ENCODE measurements at places on chromosomes 3 and 15.

DNA sequence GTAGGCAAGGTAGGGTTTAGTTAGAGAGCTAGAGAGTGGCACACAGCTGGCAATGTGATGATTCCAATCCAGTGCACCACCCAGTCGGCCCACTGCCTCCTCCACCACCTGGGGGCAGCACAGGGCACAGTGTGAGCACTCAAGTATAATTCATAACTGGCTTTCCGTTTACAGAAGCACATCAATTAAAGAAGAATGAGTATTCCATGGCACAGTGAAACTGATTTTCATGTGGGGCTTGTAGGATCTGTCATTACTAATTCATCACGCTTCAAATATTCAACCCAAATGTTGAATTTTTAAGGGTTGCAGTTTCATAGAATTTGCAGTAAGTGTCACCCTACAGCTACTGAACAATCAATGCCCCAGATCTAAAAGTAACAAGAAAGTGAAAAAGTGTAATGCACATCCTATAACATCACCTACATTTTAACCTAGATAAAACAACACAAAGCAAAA is 149.9 kb downstream of the IGSF11 start:
- peak; percentile 65 for DNase-seq

DNA sequence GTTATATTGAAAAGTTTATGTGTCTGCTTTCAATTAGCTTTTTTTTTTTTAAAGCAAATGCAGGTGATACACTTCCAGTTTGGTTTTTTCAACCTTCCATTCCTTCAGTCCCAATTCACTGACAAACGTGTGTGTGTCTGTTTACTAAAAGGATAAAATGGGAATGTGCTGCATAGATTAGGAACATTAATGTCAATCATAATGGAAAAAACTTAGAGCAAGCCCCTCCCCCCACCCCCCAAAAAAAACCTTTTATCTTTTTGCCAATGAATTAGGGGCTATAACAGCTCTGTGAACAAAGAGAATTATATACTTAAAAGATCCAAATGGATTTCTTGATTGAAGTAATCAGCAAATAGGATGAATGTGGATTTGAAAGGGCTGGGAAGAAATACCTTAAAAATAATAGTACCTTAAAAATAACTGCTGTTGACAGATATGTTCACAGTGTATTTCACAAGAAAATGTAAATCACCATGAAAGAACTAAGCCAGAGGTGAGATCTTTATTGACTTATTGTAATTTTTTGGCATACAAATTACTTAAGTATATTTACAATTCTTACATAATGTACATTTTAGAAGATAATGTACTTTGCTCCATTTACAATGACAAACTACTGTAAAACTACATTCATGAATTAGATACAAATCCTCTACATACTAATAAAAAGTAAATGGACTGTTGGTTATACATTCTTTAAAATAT is 3.5 kb upstream of the XXYLT1 start:
- DNase-seq: no peak

- DNase-seq: no peak
Observed at GRCh38 chr3:118080889-118081288, 953.8 kb downstream of the IGSF11 start.

DNA sequence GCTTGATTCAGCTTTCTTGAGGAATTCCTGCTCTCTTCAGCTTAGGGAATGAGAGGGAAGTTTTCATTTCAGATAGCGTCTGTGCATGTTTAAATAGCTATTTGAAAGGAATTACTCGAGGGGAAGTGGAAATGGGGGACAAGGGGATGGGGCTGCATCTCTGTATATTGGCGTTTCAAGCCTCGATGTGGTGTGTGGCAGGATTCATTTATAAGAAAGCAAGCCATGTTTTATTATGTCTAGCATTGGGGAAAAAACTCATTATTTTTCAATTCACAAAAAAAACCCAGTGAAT is 1.0 kb downstream of the ATP2C1 start:
- no peak for DNase-seq

DNA sequence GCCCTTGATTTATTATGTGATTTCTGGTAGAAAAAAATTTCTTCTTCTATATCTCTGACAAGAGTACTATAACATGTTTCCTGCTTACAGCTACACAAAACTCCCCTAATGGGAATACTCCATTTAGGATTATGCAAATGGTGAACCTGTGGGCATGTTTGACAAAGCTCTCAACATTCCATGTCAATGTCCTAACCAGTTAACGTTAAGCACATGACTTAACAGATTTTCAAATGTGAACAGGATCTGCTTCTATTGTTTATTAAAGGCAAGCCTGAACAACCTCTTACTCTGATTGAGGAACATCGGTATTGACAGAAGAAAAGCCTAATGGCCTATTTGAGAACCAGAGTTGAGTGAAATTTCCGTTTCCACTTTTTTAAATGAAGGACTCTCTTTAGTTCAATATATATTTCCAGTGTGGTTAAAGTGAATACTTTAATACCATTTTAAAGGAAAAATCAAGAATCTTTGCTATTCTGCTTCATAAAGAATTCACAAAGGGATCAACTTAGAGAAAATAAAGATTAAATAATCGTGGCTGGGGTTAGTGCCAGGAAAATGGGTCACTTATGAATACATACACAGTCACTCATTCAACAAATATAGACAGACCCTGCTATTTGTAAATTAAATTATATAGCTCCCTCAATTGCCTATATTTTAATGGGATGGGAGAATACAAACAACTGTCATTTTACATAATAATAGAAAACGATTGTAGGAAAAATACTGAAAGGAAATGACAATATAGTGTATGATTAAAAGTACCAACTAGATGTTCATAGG is 300.3 kb upstream of the CBLB start:
- DNase-seq: no peak

- no peak for DNase-seq
Observed at GRCh38 chr3:197021231-197021630, 8.4 kb downstream of the MELTF start.

GRCh38 chr3:188432802-188433520 is 279.0 kb downstream of the LPP start:
- no peak for DNase-seq

GRCh38 chr15:71447328-71448250 is 332.3 kb downstream of the THSD4 start:
- no peak for DNase-seq

DNA sequence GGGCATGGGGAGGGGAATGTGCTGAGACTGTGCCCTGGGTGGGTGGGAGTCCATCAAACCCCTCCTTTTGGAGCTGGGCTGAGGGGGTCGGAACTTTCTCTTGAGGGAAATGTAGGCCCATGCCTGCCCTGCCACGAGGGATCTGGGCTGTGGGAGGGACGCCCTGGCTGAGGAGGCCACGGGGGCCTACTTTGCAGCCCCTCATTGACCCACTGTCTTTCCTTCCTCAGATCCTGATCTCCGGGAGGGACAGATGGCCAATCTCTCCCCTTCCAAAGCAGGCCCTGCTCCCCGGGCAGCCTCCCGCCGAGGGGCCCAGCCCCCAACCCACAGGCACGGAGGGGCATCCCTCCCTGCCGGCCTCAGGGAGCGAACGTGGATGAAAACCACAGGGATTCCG is 25.3 kb downstream of the LOXL1 start:
- DNase-seq: no peak

DNA sequence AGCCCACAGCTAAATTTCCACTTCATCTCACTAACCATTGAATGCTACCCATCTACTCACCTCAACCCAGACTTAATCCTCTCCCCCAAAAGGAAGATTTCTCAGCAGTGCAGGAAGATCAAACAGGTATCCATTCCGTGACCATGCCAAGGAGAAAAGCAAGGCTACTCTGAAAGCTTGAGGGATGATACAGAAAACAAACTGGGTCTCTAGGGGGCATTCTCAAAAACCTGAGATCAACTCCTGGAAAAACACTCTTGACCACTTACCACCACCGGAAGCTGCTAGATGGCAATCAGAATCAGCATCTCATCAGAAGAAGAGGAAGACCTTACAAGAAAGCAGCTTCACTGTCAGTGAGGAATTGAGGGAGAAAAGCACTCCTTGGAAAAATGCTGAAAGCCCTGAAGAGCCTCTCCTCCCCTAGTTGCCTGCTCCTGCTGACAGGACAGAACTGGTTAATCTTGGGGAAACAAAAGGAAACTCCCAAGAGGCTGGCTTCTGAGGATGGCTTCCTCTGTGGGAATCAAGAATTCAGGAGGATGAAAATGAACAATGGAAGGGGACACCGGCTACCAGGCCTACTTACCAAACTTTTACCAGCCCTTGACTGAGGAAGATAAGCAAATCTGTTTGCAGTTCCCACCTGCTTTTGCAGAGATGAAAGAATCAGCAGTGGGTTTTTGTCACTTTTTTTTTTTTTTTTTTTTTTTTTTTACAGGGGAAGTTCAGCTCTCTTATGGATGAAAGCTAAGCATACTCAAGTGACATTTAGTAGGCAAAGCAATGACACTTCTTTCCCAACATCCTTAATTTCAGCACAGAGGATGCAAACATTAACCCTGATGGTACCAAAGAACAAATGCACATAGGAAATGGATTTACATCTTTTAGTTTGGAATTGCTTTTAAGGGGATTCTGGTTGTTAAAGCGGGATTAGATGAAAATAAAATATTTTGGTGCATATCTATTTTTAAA is at the start of gene ATP8B4:
ATP8B4 (minus strand) TSS at position 171 of the 978 bp plus-strand sequence. CDS start 12,267 bp downstream, outside the sequence.
- no peak for DNase-seq

GRCh38 chr3:73484656-73485248 is 140.0 kb downstream of the PDZRN3 start:
- DNase-seq: no peak

GRCh38 chr15:68223171-68223570 is 6.4 kb downstream of the CLN6 start:
- DNase-seq: no peak

- no peak for DNase-seq
Observed at GRCh38 chr3:159789017-159789416, 199.6 kb upstream of the IL12A start.

GRCh38 chr3:117553461-117553860 is 843.9 kb downstream of the TUSC7 start:
- DNase-seq: no peak

- DNase-seq: no peak
Observed at GRCh38 chr3:70516076-70516475, 203.6 kb upstream of the MDFIC2 start.

DNA sequence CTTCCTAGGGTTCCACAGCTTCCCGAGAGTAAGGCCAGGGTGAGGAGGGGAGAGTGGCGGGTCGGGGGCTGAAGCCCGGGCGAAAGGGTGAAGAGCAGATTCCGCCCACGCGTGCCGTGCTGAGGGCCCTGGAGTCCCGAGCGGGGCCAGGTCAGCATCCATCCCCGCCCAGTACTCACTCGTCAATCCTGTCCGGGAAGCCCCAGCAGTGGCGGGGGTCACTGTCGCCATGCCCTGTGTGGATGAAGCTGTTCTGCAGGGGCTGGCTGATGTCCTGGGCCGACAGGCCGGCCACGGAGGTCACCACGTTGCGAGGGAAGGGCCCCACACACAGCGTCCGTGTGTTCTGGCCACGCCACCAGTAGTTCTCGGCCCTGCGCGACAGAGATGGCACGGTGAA is 36.3 kb downstream of the TNK2 start:
- no peak for DNase-seq

GRCh38 chr3:171163101-171164066 is 136.9 kb upstream of the SLC2A2 start:
- no peak for DNase-seq

DNA sequence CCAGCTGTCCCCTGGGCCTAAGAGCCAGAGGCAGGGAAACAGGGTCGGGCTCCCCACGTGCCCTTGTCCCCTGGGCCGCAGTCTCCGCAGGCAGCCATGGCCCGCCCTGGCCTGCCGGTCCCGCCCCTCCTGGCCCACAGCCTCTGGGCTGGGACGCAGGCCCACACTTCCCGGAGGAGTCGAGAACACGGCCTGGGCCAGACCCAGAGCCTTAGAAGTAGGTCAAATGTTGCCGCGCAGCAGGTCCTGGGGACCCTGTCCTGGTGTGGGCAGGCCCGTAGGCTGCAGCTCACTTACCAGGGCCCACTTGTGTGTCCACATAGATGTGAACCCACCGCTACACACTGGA is 4.3 kb upstream of the MYL3 start:
- DNase-seq: no peak

- no peak for DNase-seq
Observed at GRCh38 chr15:38401701-38402100, 52.2 kb upstream of the FAM98B start.

DNA sequence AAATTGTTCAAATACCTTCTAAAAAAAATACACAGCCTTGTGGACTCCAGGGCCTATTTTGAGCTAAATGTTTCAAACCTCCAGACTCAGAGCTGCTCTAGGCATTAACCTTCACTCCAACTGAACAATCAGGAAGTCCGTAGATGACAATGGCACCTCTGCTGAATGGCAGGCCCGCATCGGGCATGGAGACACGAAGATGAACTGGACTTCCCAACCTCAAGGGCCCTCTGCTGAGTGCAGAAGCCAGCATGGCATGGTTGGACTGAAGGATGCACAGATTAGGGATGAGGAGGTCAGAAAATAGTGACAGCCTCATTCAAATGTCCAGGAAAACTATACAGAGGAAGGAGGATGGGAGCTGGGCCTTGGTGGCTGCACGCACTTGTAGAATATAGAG is 2.2 kb downstream of the FAM174B start:
- no peak for DNase-seq

DNA sequence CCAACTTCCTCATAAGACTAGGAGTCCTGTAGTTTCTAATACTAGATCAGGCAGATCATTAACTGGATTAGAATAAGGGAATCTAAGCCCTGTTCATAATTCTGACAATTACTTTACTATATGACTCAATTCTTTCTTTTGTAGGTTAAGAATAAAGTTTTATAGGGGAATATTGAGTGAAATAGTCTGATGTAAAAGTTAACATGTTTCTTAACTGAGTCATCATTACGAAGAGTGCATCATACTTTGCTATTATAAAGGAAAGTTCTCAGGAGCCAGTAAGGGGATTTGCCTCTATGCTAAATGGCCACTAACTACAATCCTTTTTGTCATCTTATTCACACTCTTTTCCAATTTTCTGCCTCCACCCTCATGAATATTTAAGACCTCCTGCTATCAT is 63.1 kb downstream of the POLQ start:
- DNase-seq: no peak

- peak; percentile 98 for DNase-seq
Observed at GRCh38 chr3:98022978-98023820, 11.9 kb downstream of the GABRR3 start.

GRCh38 chr15:68625853-68626252 is 47.1 kb downstream of the CORO2B start:
- no peak for DNase-seq

- no peak for DNase-seq
Observed at GRCh38 chr3:16928386-16929132, 43.8 kb downstream of the PLCL2 start.
